Brain (organoid and tissue), 16 donors: ENCODE measurements at places on chromosomes 16 and 17. TPM values are rescaled to one million over a fixed set of nuclear protein-coding genes. Genes with fewer than 3 reads are reported as not detected.

GRCh38 chr17:19596869-19597268 is 51.7 kb upstream of the ALDH3A2 start:
- DNase-seq, result no peak

GRCh38 chr17:73141411-73141810 is 23.4 kb upstream of the SSTR2 start:
- DNase-seq, result no peak

GRCh38 chr17:79843816-79844800 is 4.9 kb upstream of the CBX4 start:
- DNase-seq, result peak; percentile 77

- no peak for DNase-seq
These were observed 17.8 kb upstream of the TMEM219 start for GRCh38 chr16:29943846-29944799.

- DNase-seq, result no peak
These were observed 4.3 kb downstream of the DUS1L start for GRCh38 chr17:82061047-82061925.

GRCh38 chr16:49281843-49282642 is 405 bp upstream of the CBLN1 start:
- DNase-seq, result peak; percentile 98

SPATA32 gene
- not detected for polyA plus RNA-seq

DNA sequence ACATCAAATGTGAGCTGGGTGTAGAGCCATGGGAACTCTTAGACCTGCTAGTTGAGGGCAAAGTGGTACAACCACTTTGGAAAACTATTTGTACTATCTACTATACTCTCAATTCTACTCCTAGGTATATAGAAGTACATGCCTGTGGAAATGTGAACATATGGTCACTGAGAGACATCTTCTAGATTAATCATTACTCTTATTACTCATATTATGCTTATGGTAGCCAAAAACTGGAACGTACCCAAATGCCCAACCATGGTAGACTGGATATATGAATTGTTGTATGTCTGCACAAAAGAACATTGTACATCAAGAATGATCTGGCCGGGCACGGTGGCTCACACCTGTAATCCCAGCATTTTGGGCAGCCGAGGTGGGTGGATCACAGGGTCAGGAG is 2.7 kb downstream of the WDR45B start:
- DNase-seq, result no peak

APOH gene
- polyA plus RNA-seq, result 0.58 TPM

DNA sequence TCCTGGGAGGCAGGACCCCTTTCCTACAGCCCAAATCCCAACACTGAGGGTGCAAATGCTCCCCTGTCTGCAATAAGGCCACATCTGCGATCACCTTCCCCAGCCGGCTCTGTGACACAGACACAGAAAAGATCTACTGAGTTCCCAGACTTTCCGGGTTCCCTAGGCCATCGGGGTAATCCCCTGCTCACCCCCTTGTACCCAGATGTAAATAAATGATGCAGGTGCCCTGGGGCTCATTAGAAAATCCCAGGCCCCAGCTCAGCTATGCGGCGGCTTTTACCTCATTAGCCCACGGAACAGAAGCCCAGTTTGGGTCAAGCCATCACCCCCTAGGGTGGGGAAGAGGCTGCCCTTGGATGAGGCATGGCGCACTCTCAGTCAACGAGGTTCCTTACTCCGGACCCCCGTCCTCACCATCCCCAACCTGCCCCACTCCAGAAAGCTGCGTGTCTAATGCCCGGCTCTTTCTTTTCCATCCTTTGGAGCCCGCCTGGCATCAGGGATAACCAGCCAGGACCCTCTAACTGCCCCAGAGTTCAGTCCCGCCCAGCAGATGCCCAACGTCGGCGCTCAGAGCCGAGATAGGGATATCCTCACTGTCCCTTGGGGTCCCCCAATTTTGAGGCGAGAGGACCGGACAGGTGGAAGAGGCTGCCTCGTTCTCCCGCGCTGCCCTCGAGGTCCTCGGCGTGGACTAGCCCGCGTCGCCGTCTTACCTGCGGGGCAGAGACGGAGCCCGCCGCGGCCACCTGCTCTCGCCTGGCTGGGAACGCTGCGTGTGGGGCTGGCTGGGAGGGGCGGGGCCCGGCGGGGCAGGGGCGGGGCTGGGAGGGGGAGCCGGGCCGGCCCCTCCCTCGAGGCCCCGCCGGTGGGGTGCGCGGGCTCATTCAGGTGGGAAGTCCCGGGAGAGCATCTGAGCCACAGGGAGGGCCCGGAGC is at the start of gene ZNF385C:
Gene ZNF385C (minus strand): TSS at position 783 of the 941 bp plus-strand sequence. CDS start 35,417 bp downstream, outside the sequence.
- DNase-seq, result peak; percentile 16

DNA sequence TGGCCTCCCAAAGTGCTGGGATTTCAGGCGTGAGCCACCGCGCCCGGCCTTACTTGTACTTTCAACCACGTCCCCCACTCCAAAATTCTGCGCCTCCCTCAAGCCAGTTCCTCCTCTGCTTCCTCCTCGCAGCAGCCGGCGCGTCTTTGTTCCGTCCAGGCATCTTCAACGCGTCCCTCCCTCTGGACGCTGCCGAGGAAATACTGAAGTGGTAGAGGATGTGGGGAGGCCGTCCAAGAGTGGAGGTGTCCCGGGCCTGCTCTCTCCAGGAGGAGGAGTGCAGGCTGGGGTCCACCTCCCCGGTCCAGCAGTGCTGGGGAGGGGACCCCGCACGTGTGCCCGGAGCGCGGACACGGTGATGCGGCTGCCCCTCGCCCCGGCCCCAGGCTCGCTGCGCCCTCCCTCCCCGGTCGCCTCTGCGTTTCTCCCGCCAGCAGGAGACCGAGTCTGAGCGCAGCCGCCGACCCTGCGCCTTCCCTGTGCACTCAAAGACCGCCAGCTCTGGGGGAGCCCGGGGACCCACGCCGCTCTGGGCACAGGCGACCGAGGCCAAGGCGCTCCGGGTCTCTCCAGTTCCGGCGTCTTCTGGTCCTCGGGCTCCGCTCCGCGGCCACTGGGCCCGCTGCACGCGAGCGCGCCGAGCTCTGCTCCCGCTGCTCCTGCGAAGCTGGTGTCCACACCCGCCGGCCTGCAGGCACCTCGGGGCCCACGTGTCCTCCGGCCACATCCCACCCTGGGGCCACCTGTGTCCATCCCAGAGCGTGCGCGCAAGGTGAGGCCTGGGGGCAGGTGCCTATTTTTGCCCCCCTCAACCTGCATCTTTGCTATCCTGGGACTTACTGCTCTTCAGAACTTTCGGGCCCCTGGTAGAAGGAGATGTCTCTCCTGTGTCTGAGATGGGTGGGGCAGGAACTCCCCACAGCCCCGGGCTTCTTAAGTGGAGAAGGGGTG is 31.7 kb downstream of the OSBPL7 start:
- DNase-seq, result peak; percentile 79

SLC16A13 gene
- polyA plus RNA-seq, result 1.8 TPM

DNA sequence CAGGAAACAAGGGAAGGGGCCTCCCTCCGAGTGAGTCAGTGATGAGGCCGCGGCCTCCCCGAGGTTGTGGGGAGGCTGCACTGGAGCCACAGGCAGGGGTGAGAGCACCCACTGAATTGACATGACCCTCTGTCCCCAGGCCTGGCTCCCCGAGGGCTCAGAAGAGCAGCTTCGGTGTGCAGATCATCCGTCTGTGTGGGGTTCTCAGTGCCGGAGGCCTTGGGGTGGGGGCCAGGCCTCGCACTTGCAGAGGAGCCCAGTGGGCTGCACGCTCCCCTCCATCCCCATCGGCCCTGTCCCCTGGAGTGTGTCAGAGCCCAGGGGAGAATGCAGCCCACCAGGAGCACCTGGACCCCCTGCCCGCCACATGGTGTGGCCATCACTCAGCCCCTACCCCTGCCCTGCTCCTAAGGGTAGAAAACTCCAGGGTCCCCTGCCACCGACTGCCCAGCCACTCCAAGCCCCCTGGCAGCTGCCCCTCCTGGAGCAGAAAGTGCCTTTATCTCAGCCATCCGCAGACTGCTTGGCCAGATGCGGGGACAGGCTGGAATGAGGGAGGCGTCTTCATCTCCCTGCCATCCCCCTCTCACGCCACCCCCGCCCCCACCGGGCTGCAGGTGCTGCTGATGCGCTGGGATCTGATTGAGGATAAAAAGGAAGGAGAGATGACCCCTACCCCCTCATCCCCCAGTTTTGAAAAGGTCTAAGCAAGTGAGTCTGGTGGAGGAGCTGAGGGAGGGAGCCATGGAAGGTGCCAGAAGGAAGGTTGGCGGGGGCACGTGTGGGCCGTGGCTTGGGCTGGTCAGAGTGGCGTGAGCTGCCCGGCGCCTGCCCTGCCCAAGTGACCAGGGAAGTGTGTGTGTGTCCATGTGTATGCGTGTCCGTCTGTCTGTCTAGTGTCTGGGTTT is 358.3 kb downstream of the SEC14L1 start:
- DNase-seq, result no peak

DNA sequence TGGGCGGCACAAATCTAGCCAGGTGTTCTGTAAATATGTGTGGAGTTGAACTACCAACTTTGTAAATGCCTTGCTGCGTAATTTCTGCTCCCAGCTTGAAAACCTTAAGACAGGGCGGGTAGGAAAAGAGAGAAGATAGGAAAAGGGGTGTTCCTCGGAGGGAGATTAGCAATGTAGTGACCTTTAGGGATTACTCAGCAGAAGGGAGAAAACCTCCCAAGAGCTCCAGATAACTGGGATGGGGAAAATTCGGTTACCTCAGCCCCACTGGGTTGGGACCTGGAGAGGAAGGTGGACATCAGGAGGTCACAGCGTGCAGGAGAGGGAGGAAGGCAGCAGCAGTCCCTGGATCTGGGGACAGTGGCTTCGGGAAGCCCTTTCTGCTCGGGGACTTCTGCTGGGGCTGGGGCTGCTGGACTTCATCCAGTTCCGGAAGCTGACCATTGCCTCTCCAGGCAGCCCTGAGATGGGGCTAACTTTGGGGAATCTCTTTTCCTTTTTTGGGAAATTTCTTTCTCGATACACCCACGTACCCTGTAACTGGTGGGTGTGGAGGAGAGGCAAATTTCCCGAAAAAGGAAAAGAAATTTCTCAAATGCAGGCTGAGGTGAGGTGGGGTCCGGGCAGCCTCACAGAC is 39.2 kb downstream of the MPRIP start:
- DNase-seq, result no peak

DNA sequence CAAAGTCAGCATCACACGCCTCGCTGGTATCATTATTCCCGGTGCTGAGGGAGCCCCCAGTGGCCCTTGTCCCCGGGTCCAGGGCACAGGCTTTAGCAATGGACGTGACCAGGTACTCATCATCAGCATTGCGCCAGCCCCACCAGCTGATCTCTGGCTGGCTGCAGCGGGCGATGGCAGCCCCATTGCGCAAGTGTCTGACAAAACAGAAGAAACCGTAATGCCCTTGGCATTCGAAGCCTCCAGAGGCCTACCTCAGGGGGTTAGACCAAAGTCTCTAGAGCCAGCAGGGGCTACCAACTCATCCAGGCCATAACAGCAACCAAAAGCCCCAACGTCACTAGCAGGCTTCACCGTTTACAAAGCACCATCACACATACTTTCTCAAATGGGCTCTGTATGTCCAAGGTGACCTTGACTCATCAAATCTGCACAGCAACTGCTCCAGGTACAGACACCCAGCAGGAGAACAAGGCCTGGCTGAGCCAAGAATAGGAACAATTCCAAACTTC is 7.3 kb downstream of the MTMR4 start:
- no peak for DNase-seq

- no peak for DNase-seq
These were observed 6.0 kb upstream of the CCL1 start for GRCh38 chr17:34368946-34369500.
